ENCODE measurements at places on chromosomes 11 and 22. TPM values are rescaled to one million over a fixed set of nuclear protein-coding genes. Genes with fewer than 3 reads are reported as not detected.

The IGLL1 gene
- not detected for total RNA-seq

GRCh38 chr11:117057317-117057716 lies 40.9 kb downstream of the SIK3 start:
- no peak for DNase-seq

DNA sequence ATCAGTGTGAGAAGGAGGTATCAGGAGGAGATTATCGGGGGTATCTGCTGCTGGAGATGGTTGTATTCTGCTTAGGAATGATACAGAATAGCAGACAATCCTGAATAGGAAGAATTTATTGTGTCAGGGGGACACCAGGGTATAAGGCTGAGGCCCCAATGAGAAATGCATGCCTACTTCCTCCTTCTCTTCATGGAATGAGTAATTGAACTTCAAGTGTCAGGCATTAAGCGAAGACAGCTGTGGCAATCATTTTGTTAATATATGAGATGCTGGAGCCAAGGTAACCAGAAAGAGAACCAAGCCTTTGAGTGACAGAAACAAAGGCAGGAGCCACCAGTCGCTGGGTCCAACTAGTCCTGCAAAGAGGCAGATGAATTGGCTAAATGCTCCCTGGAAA lies 49.1 kb downstream of the KIRREL3 start:
- no peak for DNase-seq

The ISX gene
- not detected for total RNA-seq

GRCh38 chr11:84722583-84723108 lies 904.5 kb downstream of the DLG2 start:
- peak; percentile 28 for DNase-seq

The TIGD3 gene
- total RNA-seq: 2.9 TPM

The SIAE gene
- 8.3 TPM for total RNA-seq

DNA sequence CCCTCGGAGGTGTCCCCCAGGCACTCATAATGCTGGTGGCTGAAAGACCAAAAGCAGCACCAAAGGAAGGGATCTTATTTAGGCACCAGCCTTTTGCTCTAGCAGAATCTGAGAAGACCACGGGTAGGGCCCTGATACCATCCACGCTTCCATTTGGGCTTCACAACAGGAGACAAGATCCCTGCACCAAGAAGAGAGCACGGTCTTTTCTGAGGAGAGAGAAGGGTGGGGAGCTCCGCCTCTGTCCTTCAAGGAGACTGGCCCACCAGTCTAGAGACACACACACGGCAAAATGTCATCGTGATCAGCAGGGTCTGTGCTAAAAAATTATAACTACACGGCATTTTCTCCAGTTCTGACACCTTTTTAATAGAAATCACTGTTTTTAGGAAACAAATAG lies 9.8 kb downstream of the LARGE2 start:
- DNase-seq: no peak

DNA sequence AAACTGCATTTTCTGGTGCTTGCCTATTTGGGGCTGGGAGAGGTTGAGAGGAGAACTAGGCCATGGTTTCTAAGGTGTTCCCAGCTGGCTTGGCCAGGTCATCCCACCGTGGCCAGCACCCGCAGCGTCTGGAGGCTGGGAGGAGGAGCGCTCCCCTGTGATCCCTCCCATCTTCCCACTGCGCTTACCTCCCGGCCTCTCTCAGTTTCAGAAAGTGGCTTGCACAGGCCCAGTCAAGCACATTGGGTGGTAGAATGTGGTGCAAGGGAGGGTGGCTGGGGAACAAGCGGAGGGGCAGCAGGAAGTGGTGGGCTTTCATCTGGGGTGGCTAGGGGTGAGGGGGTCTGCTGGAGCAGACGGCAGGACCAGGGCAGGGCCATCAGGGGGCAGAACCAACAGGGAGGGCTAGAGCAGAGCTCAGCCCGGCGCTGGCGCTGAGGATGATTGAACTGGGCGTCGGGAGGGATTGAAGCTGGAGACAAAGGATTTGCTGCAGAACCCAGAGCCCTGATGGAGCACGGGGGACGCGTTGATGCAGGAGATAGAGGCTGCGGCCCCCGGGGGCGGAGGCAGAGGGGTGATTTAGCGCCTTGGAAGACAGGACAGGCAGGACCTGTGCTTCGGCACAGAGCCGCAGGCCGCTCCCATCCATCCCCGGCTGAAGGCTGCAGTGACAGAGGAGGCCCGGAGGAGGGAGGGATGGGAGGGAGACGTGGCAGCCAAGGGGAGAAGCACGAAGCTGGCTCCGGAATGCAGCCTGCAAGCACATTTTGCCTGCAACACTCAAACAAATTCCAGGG lies 76.0 kb downstream of the TRIM29 start:
- DNase-seq: peak; percentile 48

DNA sequence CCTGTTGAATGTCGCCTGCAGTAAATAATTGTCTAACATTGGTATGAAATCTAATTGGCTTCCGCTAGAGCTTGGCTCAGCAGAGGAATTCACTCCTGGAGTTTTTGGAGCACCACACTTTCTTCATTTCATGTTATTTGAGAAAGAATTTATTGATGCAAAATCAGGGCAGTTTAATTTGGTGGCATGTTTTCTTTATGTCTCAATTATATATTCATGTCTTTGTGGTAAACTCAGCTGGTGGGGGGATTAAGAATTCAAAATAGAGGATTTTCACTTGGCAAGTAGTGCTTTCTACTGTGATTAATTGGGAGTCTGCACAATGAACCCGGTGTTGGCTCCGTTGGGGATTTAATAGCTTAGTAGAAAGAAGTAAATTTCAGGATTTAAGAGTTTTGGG lies 784.4 kb downstream of the NTM start:
- DNase-seq: no peak

DNA sequence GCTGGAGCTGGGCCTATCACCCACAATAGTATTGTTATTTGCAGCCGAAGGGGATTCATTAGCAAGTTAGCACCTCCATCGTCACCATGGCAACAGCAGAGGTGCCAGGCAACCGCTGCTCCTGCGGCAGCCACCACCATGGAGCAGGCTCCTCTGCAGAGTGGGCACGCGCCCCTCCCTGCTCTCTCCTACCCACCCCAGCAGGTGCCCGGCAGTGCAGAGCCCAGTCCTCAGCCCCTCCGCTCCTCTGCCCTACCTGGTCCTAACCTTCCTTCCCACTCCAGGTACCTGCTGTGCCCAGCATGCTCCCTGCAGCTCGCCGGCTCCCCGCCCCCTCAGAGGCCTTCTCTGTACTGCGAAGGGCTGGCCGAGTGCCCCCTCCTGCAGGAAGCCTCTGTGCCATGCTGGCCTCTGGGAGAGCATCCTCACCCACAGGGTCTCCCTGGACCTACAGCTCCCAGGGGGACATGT lies 3.6 kb downstream of the DUSP8 start:
- no peak for DNase-seq

DNA sequence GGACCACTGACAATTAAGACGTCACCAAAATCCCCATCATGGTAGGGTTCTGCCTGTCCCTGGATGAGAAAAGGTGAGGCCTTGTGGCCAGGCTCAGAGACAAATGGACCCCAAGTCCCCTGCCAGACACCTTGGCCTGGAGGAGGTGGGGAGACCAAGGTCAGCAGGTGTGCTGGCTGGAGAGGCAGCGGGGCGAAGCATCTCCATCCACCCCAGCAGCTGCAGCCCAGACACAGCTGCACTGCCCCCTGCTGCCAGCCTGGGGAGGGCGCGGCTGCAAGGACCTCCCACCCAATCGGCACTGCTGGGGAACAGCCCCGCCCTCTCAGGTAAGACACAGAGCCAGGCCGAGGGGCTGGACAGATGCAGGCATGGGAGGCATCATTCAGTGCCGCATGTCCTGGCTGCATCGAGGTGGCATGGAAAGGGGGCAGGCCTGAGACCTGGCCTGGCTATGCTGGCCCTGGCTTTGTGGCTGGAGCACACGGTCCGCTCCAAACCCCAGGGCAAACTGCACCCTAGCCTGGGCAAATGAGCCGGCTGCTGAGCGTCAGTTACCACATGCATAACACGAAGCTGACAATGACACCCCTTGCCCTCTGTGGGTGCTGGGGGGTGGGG lies 12.2 kb upstream of the MFNG start:
- DNase-seq: peak; percentile 69
